Kidney (tissue), 22 donors: ENCODE measurements at places on chromosomes 12 and 14. TPM values are rescaled to one million over a fixed set of nuclear protein-coding genes. Genes with fewer than 3 reads are reported as not detected.

- no peaks in the 10 kb centered on the region for H3K4me1 ChIP-seq
- DNase-seq, result no peak
- no peaks in the 10 kb centered on the region for H3K27me3 ChIP-seq
- no peak overlapping the region for H3K4me3 ChIP-seq
Observed at GRCh38 chr14:93977790-93978581, 1.6 kb upstream of the ASB2 start.

DNA sequence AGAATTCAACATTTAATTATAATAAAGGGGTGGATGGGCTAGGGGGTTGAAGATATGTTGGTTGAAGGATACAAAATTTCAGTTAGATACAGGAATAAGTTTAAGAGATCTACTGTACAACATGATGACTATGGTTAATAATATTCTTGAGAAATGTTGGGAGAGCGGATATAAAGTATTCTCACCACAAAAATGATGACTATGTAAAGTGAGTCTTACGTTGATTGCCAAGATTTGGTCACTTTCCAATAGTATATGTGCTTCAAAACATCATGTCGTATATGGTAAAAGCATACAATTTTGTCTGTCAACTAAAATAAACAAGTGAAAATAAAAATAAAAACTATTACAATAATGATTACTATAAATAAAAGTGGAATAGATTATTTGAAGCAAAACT is 802.0 kb downstream of the C12orf50 start:
- no peaks in the 10 kb centered on the region for H3K4me1 ChIP-seq
- H3K4me3 ChIP-seq, result no peak overlapping the region
- no peak overlapping the region for H3K27ac ChIP-seq
- H3K27me3 ChIP-seq, result no peaks in the 10 kb centered on the region

DNA sequence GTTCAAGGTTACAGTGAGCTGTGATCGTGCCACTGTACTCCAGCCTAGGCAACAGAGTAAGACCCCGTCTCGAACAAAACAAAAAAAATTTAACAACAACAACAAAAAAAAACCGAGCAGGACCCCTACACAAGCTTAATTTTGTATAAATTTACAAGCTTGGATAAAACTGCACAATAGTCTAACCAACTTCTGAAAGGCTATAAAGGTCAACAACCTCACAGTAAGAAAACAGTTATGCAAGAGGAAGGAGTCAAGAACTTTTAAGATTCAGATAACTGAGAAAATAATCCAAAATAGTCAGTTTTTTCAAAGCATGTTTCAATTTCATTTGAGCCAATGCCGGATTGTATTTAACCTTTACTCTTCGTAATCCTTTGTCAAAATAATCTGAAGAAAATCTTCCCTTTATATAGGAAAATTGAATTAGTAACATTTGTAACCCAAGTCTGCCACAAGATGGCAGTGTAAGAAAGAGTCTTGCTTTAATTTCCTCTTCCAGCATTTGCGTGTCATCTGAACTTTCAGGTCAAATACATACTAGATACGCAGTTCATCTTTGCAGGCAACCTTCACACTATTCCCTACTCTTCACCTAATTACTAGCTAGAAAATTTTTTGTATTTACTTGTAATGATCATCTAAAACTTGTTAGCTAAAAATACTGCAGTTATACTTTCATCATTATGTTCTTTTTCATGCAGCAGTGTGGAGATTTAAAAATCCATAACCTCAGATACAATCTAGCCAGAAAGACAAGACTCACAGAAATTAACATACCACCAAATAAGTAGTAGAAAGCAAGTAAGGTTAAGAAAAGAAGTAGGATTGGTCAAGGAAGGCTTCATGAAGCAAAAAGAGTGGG is 5.8 kb downstream of the CCNB1IP1 start:
- peaks cover 4% of the 10 kb centered on the region for H3K36me3 ChIP-seq
- DNase-seq, result peak; percentile 80
- H3K4me1 ChIP-seq, result peaks cover 13% of the 10 kb centered on the region
- peak overlapping the region; percentile 45 for H3K4me3 ChIP-seq
- no peaks in the 10 kb centered on the region for H3K27me3 ChIP-seq

DNA sequence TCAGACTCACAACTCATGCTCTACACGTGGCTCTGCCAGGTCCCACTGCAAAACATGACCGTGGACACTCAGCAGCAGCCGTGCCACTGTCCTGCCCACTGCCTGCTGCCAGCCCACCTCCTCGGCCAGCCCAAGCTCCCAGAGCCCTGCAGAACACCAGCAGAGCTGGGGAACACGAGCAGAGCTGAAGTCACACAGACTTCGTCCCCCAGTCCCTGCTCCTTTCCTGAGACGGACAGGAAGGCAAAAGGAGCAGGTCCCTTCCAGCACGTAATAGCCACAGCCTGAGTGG is 152.1 kb downstream of the DPF3 start:
- H3K36me3 ChIP-seq, result no peaks in the 10 kb centered on the region
- H3K4me3 ChIP-seq, result no peak overlapping the region
- H3K27me3 ChIP-seq, result no peaks in the 10 kb centered on the region

GRCh38 chr14:70514168-70515069 is 20.4 kb downstream of the ADAM20 start:
- no peak for DNase-seq
- no peak overlapping the region for H3K4me3 ChIP-seq
- no peaks in the 10 kb centered on the region for H3K4me1 ChIP-seq
- H3K36me3 ChIP-seq, result no peaks in the 10 kb centered on the region

- no peak overlapping the region for H3K4me3 ChIP-seq
- no peak overlapping the region for H3K27ac ChIP-seq
- H3K36me3 ChIP-seq, result no peaks in the 10 kb centered on the region
- H3K4me1 ChIP-seq, result no peaks in the 10 kb centered on the region
- no peak for DNase-seq
Observed at GRCh38 chr14:56989359-56989758, 179.1 kb upstream of the OTX2 start.

DNA sequence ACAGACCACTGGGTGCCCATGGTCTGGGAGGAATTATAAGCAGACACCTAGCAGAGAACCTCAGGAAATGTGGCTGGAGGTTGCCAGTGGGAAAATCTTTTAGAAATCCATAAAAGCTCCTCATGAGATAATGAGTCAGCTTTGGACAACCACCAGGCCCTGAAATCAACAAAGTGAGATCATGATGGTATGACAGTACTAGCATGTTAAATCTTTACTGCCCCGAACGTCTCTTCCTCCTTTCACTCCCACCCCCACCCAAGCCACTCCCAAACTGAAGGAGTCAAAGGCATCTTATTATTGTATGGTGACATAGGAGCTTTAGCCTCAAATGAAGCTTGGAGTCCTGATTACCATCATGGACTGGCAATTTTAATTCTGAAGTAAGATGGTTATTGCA is 240.0 kb downstream of the DIO2 start:
- no peaks in the 10 kb centered on the region for H3K4me1 ChIP-seq
- DNase-seq, result no peak
- no peak overlapping the region for H3K27ac ChIP-seq
- H3K36me3 ChIP-seq, result no peaks in the 10 kb centered on the region
- no peak overlapping the region for H3K4me3 ChIP-seq

DNA sequence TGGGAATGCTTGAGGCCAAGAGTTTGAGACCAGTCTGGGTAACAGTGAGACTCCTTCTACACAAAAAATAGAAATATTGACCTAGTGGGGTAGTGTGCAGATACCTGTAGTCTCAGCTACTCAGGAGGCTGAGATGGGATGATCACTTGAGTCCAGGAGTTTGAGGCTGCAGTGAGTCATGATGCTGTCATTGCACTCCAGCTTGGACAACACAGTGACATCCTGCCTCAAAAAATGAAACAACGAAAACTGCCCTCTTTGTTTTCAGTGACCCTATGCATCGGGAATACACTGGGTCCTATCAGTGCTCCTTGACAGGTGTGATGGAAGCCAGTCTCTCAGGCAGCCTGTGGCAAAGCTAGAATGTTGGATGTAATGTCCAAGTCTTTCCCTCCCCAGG is 311.5 kb upstream of the OR4E1 start:
- H3K36me3 ChIP-seq, result no peaks in the 10 kb centered on the region
- H3K27me3 ChIP-seq, result no peaks in the 10 kb centered on the region
- no peak for DNase-seq
- H3K4me1 ChIP-seq, result no peaks in the 10 kb centered on the region

DNA sequence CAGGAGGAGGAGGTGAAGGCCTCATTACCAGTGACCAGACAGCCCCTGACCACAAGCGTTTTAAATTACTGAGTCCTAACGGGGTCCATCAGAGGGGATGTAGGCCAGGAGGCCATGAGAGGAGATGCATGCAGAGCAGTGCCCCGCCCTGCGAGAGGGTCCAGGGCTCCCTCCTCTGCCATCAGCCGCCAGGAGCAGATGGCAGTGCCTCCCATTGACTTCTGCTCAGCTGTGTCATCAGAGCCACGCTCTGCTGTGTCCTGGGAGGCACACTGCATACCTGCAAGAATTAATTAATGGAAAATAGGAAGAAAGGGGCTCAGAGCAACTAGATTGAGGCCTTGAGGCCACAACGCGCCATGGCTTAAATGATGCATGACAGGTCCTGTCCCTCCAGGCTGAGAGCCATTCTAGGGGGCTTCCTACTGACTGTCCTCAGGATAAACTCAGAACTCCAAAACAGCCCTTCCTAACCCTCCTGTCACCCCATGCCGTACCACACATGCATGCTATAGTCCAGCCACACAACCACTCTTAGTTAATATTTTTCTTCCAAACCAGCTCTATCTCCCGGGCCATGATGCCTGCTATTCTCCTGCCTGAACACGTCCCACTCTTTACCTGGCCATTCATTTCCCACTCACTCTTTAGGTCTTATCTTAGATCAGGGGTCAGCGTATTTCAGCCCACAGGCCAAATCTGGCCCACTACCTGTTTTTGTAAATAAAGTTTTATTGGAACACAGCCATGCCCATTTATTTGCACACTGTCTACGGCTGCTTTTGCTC is 235.8 kb downstream of the KSR2 start:
- no peaks in the 10 kb centered on the region for H3K27me3 ChIP-seq
- H3K27ac ChIP-seq, result no peak overlapping the region
- no peaks in the 10 kb centered on the region for H3K36me3 ChIP-seq
- H3K4me1 ChIP-seq, result no peaks in the 10 kb centered on the region

DNA sequence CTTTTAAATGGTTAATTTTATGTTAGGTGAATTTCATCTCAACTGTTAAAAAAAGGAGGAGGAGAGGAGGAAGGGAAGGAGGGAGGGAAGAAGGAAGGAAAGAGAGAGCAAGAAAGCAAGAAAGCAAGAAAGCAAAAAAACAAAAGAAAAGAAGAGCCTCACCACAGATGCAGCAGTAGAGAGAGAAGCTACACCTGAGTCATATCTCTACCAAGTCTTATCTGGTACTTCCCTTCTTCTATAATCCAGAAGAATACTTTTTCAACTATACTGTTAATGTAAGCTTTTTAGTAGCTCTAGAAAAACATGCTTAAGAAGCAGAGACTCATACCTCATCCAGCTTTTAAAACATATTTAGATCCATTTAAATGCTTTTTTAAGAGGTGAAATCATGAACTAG is 5.6 kb upstream of the IL26 start:
- H3K4me3 ChIP-seq, result no peak overlapping the region
- H3K27me3 ChIP-seq, result no peaks in the 10 kb centered on the region
- H3K27ac ChIP-seq, result no peak overlapping the region

DNA sequence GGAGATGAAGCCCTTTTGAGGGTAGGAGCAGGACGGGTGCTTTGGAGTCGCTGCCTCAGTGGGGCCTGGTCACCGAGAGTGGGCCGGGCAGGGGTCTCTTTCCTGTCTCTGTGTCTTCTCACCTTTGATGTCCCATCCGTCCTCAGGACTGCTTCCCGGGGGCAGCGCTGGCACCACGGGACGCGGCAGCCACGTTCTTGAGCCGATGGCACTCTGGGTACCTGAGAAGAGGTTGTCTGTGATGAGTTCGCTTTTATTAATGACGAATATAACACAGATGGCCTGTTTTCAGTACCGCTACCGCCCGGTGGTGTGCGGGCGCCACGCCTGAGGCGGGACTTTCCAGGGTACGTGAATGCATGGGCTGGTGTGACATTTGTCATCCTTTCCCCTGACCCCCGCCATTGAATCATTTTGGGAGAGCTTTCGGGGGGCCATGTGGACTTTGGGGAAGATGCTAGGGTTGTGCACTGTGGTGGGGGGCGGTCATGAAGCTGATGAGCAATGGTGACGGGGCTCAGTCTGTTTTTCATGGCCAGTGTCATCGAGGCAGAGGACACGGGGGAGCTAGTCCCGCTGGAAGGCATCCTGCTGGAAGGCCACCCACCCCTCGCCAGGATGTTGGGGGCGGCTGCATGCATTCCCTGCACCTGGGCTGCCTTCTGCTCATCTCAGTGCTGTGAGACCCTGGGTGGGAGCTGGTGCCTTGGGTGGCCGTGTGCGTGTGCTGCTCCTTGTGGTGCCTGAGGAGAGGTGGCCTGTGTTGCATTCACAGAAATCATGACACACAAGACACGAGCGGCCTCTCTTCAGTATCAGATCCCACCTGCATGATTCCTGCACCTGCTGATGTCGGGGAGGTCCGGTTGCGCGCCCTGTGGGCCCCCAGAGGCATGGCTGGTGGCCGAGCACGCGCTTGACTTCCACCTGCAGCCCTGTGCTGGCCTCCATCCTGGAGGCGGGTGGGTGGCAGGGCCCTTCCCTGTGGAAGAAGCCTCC is 162.5 kb upstream of the RTL1 start:
- H3K4me1 ChIP-seq, result no peaks in the 10 kb centered on the region
- DNase-seq, result no peak
- H3K27me3 ChIP-seq, result no peaks in the 10 kb centered on the region
- H3K4me3 ChIP-seq, result no peak overlapping the region
- H3K27ac ChIP-seq, result no peak overlapping the region

DNA sequence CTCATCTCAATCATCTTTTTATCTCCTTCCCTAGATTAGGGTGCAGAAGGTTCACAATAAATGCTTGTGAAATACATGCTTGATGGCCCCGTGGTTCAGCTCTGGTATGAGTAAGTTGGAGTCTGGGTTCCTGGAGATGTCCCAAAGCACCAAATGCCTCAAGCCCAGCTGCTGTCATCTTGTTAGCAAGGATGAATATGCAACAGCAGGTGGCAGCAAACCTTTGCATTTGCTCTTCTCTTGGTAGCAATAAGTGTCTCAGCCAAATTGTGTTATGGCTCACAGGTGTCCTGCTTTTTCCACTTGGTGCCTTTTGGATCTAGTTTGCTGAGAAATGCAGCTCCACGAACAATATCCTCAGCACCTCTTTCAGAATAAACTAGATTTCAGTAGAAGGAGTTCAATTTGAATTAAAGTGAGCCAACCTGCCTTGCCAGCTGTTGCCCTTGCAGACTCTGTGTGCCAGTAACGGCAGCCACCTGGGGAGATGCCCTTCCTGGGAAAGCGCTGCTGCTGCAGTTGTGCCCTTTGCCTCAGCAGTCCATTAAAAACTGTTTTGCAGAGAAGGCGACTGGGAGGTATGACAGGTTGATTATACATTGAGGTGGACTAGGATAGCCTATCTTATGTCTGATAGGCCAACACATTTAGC is 417.3 kb downstream of the SNAPC1 start:
- no peaks in the 10 kb centered on the region for H3K27me3 ChIP-seq
- no peaks in the 10 kb centered on the region for H3K36me3 ChIP-seq
- no peak overlapping the region for H3K4me3 ChIP-seq
- no peaks in the 10 kb centered on the region for H3K4me1 ChIP-seq
- H3K27ac ChIP-seq, result no peak overlapping the region

- no peaks in the 10 kb centered on the region for H3K27me3 ChIP-seq
- no peak overlapping the region for H3K27ac ChIP-seq
- no peaks in the 10 kb centered on the region for H3K4me1 ChIP-seq
- no peak overlapping the region for H3K4me3 ChIP-seq
- DNase-seq, result no peak
- H3K36me3 ChIP-seq, result no peaks in the 10 kb centered on the region
Observed at GRCh38 chr14:100426314-100426713, 103.2 kb downstream of the SLC25A47 start.

ACOT4 gene
- 3.1 TPM for total RNA-seq

TMPRSS12 gene
- total RNA-seq, result not detected

TAS2R9 gene
- total RNA-seq, result not detected

POTEG gene
- not detected for total RNA-seq

SRGAP1 gene
- total RNA-seq, result 13.5 TPM

STON2 gene
- 86.6 TPM for total RNA-seq

ASIC1 gene
- 1.6 TPM for total RNA-seq

DUSP16 gene
- total RNA-seq, result 27.4 TPM

GALNT6 gene
- 16.8 TPM for total RNA-seq

LGR5 gene
- 0.19 TPM for total RNA-seq
